ENCODE measurements at places on chromosomes 6 and 20.
A peak's percentile ranks its signal among the peaks of the same experiment; 100 is the strongest.

DNA sequence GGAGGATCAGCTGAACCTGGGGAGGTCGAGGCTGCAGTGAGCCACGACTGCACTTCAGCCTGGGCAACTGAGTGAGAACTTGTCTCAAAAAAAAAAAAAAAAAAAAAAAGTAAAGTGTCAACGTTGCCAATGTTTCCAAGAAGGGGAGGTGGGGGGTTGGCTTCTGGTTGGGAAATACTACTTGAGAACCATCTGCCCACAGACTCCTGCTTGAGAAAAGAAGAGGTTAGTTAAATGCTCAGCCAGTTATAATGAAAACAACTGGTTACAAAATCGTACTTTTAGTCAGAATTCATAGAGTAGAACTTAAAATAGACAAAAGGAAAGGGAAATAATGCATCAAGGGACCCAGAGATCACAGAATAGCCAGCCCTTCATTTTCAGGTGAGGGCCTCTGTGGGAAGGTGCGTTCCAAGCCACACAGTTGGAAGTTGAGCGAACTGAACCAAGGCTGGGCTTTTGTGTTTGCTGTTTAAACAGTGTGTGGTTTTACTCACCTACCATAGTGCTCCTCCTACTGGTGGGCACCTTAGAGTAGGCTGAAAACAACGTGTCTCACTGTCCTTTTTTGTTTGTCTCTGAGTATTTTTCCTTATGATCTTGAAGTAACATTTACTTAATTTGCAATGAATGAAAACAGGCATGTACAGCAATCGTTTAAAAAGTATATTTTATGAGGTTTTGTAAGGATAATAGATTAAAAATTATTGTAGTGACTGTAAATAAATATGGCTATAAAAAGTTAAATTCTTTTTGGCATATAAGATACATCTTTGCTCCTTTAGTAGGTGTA lies 200.7 kb downstream of the BCAS1 start:
- DNase-seq, result peak; percentile 36

DNA sequence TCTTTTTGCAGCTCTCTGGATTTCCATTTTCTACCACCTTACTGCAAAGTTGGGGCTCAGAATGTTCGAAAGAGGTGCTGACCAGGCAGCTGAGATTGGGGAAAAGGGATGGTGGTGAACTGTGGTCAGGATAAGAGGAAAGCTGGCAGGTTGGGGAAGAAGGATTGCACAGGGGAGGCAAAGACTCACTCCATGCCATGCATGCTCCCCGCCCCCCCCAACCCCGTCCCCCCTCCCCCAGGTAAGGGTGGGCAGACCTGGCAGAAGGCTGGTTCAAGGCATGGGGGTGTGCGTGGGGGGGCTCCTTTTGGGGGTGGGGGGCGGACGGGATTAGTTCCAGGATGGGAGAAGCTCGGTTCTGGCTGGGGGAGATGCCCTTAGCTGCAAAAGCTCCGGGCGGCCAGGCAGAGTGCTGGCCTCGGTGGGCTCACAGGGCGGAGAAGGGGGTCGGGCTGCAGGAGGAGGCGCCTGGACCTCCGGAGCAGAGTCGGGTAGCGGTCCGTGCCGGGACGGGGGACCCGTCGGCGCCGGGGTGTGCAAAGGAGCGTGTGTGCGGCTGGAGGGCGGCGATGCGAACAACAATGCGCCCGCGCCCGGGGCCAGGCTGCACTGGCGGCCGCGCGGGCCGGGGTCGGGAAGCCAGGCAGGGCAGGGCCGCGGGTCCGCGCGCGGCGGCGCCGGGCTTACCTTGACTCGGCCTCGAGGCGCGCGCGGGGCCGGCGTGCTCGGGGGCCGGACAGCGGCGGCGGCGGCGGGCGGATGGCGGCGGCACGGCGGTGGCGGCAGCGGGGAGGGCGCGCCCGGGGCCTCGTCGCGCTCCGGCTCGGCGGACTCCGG lies 880 bp downstream of the ADNP start:
- DNase-seq, result peak; percentile 23

GRCh38 chr20:52422574-52423336 lies 231.2 kb upstream of the ZFP64 start:
- no peak for DNase-seq

GRCh38 chr6:52595000-52595795 lies 18.3 kb upstream of the TRAM2 start:
- DNase-seq, result no peak

DNA sequence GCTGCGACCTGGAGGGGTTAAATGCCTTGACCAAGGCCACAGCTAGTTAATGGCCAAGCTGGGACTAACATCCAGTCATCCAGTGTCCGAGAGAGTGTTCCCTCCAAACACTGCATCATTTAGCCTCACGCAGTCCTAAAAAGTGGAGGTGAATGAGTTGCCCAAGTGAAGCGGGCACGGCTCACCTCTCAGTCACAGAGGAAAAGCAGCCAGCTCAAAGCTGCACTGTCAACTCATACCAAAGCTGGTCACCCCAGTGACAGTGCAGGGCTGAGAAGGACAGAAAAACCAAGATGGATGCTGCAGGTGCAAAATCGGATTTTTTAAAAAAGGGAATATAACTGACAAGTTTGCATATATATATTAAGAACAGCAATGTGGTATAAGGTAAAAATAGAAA lies 168.5 kb downstream of the SYNDIG1 start:
- no peak for DNase-seq

DNA sequence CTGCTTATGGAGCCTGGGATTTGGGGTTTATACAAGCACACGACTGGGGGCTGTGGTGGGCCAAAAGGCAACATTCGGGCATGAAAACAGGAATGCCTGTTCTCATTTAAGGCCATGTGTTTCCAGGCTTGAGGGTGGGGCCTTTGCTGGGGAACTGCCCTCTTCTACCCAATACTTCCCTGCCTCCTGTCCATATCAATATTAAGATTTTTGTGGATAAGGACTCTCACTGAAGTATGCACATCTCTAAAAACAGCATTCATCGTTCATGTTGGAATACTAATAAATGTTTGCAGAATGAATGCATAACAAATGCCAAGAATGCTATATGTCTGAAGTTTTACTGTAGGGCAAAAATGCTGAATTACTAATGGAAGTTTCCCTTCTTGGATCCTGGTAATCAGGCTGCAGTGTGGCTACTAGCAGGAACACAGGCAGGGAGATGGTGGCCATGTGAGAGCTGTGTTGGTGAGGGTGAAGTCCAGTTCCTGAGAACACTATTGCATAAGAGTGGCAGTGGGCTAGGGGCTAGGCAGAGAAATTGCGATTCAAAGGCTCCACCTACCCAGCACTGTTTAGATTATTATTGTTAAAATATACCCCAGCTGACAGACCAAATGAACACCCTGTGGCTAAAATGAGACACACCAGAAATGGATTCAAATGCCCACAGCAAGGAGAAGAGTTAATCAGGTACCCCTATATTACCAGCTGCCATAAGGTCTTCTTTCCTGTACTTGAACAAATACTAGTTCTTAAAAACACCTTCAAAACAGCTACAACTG lies 644.3 kb downstream of the EPM2A start:
- DNase-seq, result no peak

GRCh38 chr6:166977621-166978525 lies 21.3 kb upstream of the CEP43 start:
- DNase-seq, result no peak

- DNase-seq, result peak; percentile 29
Observed at GRCh38 chr20:62642666-62643520, 590 bp downstream of the SLCO4A1 start.

DNA sequence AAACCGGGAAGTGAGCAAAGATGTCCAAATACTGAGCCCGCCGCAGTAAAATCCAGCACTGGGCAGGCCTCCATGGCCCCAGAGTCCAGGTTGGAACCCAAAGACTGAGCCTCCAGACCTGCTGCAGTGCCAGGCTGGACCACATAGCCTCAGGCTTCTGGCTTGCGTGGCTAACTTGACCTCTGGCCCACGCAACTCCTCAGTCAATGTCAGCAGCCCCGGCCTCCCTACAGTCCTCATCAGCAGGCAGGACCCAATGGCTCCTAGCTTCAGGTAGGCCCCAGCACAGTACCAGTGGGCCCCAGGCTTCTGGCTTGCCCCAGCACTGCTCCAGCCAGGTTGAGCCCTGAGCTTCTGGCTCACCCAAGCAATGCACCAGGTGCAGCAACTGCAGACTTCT lies 245.1 kb upstream of the AFDN start:
- no peak for DNase-seq

DNA sequence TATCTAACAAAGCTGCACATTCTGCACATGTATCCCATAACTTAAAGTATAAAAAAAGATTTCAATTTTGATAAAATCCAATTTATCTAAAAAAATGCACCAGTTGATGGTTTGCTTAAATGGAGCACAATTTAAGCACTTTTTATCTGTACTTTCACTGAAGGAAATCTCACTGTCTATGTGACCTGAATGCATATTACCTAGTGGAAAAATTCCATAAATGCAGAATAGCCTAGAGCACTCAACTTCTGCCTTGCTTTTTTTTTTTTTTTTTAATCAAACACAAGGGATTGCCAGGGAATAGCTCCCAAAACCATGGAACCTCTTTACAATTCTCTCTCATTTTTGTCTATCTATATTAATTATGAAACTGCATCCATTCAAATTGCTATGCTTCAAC lies 80.4 kb downstream of the RFPL4B start:
- DNase-seq, result no peak

GRCh38 chr20:4720977-4721349 lies 746 bp upstream of the PRND start:
- no peak for DNase-seq

- no peak for DNase-seq
Observed at GRCh38 chr20:57548177-57549058, 12.5 kb upstream of the PCK1 start.

- no peak for DNase-seq
Observed at GRCh38 chr20:18788021-18788420, 25.6 kb upstream of the SCP2D1 start.

GRCh38 chr6:79495246-79495645 lies 42.0 kb downstream of the LCA5 start:
- DNase-seq, result no peak

DNA sequence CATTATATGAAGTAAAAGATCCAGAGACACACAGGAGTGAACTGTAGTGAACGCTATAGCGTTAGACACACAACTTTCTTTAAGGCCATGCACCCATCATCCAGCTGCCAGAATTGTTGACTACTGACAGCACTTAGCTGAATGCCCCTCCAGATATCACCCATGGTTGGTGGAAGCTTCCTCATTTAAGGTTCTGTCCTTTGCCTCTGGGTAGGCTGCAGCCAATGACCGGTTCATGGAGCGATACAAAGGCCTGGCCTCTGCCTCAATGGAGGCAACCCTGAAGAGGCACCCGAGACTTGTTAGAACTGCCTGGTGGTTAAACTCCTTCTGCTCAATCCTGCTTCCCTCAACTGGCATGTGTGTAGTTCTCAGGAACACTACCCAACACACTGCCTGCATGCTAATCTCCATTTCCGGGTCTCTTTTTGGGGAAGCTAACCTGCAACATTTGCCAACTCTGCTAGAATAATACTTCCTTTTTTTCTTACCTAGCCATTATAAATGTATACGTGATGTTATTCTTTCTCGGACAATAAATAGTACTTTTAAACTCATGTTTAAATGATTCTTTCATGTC lies 49.8 kb upstream of the THEMIS start:
- DNase-seq, result no peak

- no peak for DNase-seq
Observed at GRCh38 chr6:168347053-168347452, 27.5 kb upstream of the DACT2 start.

GRCh38 chr6:55277646-55278045 lies 49.6 kb upstream of the GFRAL start:
- no peak for DNase-seq

GRCh38 chr6:16236009-16236501 lies 2.3 kb upstream of the GMPR start:
- no peak for DNase-seq

DNA sequence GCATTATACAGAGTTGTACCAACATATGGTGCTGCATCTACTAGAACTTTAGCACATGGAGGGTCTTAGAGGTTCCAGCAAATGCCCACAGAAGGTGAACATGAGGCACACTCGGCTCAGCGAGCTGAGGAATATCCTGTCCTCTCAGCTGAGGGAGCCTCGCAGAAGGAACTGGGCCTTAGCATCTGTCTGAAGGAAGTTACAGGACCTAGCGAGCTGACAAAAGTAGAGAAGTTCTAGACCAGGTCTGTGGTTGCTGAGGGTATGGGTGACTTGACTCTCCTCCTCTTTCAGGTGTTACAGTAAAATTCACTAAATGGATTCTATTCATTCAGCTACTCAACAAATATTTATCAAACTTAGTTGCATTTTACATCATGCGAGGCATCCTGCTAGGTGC lies 157.2 kb downstream of the ZDHHC14 start:
- DNase-seq, result no peak

DNA sequence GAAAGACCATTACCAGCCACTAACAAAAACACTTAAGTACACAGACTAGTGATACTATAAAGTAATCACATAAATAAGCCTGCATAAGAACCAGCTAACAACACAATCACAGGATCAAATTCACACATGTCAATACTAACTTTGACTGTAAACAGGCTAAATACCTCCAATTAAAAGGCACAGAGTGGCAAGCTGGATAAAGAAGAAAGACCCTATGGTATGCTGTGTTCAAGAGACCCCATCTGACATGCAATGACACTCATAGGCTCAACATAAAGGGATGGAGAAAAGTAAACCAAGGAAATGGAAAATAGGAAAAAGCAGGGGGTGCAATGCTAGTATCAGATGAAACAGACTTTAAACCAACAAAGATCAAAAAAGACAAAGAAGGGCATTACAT lies 631.8 kb upstream of the NOX3 start:
- DNase-seq, result no peak

- no peak for DNase-seq
Observed at GRCh38 chr20:45407783-45408645, at the start of gene DBNDD2. Gene DBNDD2, plus strand, starts transcription at chr20:45408289. Its CDS starts 179 bp downstream, at chr20:45408468.

DNA sequence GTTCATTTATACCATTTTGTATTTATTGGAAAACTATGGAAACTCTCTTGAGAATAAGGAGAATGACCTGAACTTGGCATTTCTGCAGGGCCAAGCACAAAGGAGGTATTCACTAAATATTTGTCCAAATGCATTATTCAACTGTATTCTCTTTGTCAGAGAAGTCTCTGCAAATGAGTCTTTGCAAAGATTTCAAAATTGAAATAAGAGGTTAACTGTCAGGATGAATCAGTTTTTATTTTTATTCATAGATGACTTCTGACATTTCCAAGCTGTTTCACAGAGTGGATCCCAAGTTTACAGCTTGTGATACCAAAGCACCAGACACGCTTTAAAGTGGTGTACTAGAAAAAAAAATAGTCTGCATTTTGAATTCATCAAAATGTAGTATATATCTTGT lies 131.6 kb downstream of the UTRN start:
- no peak for DNase-seq

DNA sequence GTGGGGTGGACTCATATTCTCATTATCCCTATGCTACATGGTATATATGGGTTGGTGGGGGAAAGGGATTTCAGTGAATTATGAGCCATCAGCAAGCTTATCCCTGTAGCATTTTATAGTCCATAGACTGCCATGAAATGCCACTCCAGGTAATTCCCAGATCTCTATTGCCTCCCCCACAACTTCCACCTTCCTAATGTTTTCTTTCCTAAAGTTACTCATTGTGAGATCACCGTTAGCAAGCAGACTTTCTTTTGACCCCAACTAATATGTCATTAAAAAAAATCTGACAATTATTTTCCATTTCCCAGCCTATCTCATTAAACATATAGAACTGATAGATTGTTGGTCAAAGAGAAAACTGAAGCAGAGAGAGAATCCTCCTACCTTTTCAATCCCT lies 40.7 kb upstream of the TBX18 start:
- no peak for DNase-seq
